Activated naive CD8-positive, alpha-beta T cell treated with anti-CD3 and anti-CD28 coated beads, Interleukin-2, amount 50 U/mL, for 16 hours (primary cell): ENCODE measurements at places on chromosomes 16 and 17.

- no peak for DNase-seq
Observed at GRCh38 chr16:87608400-87608985, 6.2 kb downstream of the JPH3 start.

GRCh38 chr17:19805006-19805405, 56.9 kb upstream of the ALDH3A1 start:
- no peak for DNase-seq

- DNase-seq, result no peak
Observed at GRCh38 chr17:77884019-77884418, 74.5 kb upstream of the TNRC6C start.

DNA sequence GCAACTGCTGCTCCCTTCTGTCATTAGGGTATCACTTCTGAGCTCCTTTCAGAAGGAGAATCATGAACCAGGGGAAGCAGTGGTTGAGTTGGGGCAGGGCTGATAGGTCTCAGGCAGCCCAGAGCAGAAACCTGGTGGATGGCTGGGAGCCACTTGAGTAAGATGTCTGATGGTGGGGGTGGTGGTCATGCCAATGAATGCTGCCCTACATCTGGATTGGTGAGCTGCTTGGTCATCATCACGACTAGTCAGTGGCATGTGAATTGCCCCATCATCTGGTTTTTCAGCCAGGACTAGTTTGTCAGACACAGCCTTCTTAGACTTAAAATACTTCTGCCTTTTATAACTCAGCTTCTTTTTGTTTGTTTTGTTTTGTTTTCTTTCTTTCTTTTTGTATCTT, 2.6 kb downstream of the GID4 start:
- no peak for DNase-seq

- DNase-seq, result no peak
Observed at GRCh38 chr16:29858149-29858849, 4.7 kb downstream of the CDIPT start.

- no peak for DNase-seq
Observed at GRCh38 chr16:88809068-88809675, 2.6 kb downstream of the APRT start.

- no peak for DNase-seq
Observed at GRCh38 chr17:18059283-18059682, 20.1 kb downstream of the GID4 start.

GRCh38 chr17:83036666-83037065, 42.7 kb upstream of the METRNL start:
- DNase-seq, result no peak

DNA sequence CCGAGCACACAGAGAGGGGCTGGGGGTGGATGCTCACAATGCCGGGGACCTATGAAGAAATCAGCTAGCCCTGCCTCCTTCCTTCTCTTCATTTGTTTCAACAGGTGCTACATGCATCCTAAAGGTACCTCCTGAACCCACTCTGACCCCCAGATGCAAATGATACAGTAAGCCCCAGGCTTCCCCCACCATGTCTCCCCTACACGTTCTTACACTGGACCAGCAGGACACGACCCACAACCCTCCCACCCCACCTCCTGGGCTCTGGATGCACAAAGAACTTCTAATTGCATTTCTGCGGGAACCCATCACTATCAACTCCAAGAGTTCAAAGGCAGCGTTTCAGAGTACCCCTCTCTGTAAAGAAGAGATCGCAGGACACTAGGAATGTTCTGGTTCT, 2.1 kb downstream of the XYLT1 start:
- no peak for DNase-seq

DNA sequence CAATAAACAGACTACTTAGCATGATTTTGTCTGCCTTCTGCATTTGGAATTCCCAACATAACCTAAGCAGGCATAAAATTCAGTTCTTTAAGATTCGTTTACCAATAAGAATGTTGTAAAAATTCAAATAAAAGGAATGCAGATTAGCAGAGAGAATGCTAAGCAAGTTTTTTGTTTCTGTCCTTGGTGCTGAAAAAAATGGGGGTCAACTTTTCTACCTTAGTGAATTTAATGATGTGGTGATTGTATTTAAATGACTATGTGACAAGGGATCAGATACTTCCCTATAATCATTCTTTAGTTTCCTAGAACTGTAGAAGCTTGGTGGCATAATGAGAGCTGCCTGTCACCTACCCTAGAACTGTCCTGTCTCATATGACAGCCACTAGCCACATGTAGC, 159.5 kb downstream of the RBFOX1 start:
- no peak for DNase-seq

GRCh38 chr16:86568677-86569623, 2.3 kb downstream of the FOXC2 start:
- DNase-seq, result no peak

- DNase-seq, result no peak
Observed at GRCh38 chr17:80047176-80047575, 10.7 kb downstream of the CCDC40 start.
